ENCODE measurements at places on chromosomes 3 and 15.

- DNase-seq = no peak
Measured at GRCh38 chr3:125194849-125195601, 17.5 kb downstream of the SLC12A8 start.

GRCh38 chr15:81209635-81210034, 13.0 kb downstream of the IL16 start:
- no peak for DNase-seq

GRCh38 chr15:73357999-73358665, 10.6 kb downstream of the HCN4 start:
- no peak for DNase-seq

- DNase-seq = no peak
Measured at GRCh38 chr3:143850877-143851276, 2.6 kb upstream of the SLC9A9 start.

DNA sequence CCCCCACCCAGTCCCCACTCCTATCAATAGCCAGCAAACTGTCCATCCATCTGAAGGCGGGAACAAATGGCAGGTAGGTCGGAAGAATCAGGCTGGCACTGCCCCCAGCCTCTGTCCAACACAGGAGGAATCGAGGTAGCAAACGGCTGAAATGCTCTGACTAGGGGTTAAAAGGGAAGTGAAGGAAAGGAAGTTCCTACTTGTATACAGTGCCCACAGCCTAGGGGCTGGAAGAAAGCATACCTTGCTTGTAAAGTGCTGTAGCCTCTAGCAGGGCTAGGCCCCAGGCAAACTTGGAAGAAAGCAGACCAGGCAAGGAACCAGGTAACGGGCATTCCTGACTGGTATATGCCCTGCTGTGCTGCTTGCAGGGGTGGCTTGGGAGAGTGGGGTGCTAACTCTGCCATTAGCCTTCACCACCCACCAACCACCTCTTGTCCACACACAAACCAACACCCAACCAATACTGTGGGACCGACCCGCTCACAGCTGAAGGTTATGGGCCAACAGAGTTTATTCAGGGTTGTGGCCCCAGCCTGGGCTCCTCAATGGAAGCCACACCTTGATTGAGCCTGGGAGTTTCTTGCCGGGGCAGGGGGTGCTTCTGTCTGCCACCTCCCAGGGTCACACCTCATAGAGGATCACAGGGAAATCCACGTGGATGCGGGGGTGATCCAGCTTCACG, 2.4 kb downstream of the TUSC2 start:
- DNase-seq = no peak

DNA sequence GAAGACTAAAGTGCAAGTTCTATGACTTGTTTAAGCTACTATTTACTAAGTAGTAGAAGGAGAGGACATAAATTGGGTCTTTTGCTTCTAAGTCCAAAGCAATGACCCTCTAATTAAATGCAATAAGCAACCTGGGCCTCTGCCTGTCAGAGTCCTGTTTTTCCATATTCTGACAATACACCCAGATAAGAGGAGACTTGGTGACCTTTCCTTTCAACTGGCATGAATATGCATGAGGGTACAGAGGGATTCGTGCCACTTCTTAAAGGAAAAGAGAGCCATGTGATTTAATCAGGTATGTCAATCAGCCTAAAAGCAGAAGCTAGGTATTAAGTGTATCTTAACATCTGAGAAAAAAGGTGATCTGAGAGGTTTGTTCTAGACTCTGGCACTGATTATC, 50.7 kb upstream of the FGF7 start:
- no peak for DNase-seq

DNA sequence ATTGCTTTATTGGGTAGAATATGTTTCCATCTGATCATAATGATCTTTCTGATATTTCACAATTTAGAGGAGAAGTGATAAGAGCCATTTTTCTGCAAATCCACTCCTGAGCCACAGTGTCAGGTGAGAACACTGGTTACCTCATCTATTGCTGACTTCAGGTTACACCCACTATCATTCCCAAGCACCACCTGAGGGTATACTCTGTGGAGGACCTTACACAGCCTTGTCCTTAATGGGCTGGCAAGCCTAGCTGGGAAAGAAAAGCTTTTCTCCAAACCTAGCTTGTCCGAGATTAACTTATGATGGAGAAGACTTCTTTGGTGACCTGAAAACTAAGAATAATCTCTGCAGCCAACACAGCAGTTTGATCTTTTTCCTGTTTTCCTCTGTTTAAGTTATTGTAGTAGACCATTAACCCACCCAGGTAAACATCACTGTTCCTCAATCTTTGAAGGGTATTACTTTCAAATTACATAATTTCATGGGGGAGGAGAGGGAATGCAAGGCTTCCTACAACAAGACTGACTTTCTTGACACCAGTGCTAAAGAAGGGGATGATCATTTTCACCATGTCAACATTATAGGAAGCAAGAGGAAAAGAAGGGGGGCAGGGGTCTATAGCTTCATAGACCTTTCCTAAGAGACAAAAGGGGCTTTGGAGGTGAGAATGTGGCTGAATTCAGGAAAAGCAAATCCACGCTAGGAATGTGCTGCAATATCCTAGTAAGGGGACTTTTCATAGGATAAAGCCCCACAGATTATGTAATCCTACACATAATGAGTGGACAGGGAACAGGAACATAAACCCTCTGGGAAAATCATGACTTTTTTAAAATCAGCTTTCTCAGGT, 1.7 kb downstream of the NCEH1 start:
- no peak for DNase-seq

DNA sequence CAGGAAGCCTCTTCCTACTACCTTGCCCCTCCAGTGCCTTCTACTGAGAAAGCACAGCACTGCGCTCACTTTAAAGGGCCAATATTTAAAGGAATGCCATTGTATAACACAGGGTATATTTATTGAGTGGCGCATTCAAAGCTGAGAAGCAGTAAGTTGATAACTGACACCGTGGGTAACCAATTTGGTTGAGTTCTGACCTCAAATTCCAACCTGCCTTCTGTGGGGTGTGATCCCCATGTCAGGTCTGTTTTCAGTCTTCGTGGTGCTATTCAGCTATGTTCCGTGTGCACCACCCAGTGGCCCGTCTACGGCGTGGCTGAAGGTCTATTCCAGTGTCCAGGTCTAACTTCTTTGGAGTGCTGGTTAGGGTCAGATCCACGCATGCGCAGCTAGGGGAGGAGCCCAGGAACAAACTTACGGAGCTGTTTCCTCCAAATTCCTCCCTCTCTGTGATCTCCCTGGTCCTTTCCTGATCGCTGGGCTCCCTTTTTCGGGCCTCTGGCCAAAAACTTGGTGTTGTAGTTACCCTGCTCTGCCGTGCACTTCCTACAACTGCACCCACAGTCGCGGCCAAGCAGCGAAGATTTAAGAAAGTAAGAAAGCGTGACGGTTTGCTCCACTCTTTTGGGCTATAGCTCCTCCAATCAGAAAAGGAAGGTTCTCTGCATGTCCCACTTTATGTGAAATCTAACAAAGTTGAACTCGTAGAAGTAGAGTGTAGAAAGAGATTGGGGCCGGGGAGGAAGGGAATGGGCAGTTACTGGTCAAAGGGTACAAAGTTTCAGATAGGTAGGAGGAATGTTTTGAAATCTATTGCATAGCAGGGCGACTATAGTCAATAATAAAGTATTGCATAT, 7.7 kb downstream of the LRRC2 start:
- peak; percentile 89 for DNase-seq

GRCh38 chr3:175620532-175620931, 761.4 kb downstream of the NAALADL2 start:
- no peak for DNase-seq

- no peak for DNase-seq
Measured at GRCh38 chr15:78016860-78017259, 60.7 kb downstream of the TBC1D2B start.

GRCh38 chr3:71428841-71429596, 154.5 kb downstream of the FOXP1 start:
- DNase-seq = no peak

DNA sequence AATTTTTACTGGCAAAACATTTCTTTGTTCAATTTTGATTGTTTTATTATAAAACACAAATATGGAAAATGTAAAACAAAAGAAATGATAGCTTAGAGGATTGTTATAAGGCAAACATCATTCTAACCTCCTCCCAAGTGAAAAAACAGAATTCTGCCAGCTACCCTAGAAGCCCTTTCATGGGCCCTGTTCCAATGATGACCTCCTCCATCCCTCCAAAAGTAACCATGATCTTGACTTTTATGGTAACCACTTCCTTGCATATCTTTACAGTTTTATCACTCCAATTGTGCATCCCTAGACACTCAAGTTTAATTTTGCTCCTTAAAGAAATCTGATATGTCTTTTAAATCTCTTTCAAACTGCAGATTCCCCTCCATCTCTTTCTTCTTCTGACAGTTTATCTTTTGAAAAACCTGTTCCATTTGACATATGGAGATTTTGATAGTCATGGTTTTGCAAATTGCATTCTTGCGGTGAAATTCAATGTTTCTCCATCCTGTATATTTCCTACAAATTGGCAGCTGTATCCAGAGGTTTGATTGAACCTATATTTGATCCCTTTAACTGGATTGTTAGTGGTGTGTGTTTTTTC, 27.0 kb upstream of the TNFAIP8L3 start:
- DNase-seq = no peak

DNA sequence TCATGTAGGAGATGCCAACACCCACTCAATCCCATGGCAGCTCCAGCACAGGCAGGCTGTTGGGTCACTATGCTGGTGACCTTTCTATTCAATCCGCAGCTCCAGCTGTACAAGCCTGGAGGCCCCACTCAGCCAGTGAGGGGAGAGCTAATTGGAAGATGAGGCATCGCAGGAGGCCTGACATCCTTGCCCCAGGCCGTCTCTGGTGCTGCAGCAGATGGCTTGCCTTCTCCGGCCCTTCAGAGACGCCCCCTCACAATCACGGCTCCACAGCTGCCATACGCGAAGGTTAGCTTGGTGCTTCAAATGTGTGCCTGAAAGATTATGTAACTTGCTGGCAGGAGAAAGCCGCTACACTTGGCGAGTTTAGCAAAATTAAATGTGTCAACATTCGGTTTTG, 104.2 kb upstream of the CLSTN2 start:
- DNase-seq = peak; percentile 37

DNA sequence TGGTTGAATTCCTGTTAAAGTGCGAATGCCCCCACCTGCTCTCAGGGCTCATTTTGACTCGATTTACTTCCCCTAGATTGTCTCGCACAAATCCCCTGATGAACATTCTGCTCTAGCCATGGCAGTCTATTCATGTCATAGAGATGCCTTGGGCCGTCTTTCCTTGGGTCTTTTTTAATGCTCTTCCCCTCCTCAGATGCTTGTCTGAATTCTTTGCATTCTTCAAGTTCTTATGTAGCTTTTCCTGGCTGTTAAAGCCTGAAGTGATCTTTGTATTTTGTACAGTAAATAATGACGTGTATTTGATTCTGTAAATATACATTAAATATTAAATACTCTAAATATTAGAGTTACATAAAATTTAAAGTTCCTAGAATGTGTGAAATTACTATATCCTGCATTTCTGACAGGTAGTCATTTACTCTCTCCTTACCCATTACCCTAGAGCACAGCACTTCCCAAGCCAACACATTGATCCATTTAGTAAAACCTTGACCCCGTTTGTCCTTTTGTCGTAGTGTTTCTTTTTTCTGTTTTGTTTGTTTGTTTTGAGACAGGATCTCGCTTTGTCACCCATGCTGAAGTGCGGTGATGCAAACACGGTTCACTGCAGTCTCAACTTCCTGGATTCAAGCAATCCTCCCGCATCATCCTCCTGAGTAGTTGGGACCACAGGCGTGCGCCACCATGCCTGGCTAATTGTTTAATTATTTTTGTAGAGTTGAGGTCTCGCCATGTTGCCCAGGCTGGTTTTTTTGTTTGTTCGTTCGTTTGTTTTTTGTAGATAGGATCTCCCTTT, 47.9 kb downstream of the YEATS2 start:
- no peak for DNase-seq

- DNase-seq = no peak
Measured at GRCh38 chr15:84832448-84833040, 15.4 kb downstream of the ALPK3 start.

GRCh38 chr15:99131441-99132023, 26.7 kb downstream of the SYNM start:
- DNase-seq = no peak

DNA sequence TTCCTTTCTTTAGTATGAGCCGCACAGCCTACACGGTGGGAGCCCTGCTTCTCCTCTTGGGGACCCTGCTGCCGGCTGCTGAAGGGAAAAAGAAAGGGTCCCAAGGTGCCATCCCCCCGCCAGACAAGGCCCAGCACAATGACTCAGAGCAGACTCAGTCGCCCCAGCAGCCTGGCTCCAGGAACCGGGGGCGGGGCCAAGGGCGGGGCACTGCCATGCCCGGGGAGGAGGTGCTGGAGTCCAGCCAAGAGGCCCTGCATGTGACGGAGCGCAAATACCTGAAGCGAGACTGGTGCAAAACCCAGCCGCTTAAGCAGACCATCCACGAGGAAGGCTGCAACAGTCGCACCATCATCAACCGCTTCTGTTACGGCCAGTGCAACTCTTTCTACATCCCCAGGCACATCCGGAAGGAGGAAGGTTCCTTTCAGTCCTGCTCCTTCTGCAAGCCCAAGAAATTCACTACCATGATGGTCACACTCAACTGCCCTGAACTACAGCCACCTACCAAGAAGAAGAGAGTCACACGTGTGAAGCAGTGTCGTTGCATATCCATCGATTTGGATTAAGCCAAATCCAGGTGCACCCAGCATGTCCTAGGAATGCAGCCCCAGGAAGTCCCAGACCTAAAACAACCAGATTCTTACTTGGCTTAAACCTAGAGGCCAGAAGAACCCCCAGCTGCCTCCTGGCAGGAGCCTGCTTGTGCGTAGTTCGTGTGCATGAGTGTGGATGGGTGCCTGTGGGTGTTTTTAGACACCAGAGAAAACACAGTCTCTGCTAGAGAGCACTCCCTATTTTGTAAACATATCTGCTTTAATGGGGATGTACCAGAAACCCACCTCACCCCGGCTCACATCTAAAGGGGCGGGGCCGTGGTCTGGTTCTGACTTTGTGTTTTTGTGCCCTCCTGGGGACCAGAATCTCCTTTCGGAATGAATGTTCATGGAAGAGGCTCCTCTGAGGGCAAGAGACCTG, 13.2 kb downstream of the GREM1 start:
- no peak for DNase-seq

GRCh38 chr3:183824761-183825455, 469 bp downstream of the MAP6D1 start:
- no peak for DNase-seq

- DNase-seq = no peak
Measured at GRCh38 chr15:66193066-66193465, 60.5 kb downstream of the MEGF11 start.

DNA sequence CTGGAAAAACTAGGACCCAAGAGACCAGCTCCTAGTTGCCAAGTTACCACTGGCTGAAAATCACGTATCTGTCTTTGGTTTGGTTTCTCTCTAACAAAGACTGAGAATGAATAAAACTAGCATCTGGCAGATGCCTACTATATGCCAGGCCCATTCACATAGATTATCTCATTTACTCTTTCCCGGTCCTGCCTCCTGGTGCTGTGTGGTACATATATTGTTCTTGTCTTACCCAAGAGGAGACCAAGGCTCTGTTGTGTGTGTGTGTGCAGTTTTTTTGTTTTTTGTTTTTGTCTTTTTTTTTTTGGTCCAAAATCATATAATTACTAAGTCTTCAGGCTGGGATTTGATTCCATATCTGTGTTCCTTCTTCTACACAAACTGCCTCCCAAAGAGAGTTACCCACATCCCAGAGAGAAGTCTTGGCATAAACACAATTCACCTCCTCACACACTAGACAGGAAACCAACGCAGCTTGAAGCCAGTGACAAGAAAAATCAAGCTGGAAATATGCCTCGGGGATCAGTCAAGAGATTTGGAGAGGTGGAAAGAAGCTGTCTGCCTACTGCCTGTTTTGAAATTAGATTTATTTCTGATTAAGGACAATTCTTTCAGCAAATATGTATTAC, 891 bp downstream of the AHSG start:
- no peak for DNase-seq

- DNase-seq = no peak
Measured at GRCh38 chr3:109772520-109772919, 435.2 kb upstream of the DPPA4 start.

Data from uterus (tissue), 4 donors.